ENCODE measurements at places on chromosomes 11 and 22.

GRCh38 chr11:17489751-17490150 is 13.1 kb upstream of the ABCC8 start:
- no peak for DNase-seq

DNA sequence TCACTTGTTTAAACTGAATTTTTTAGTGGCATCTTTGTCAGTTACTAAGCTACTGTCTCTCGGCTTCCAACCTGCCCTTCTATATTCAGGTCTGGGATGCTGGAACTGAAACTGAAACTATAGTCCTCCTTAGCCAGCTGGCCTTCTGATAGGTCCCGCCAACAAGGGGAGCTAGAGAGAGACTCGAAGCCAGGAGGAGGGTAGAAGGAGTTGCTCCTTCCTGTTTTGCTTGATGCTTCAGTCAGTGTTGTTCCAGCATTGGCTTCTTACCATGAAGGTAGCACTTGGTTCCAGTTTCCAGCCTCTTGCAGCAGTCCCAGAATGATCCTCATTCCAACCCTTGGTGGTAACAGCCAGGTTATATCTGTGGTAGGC is 32.9 kb upstream of the HORMAD2 start:
- no peak for DNase-seq

DNA sequence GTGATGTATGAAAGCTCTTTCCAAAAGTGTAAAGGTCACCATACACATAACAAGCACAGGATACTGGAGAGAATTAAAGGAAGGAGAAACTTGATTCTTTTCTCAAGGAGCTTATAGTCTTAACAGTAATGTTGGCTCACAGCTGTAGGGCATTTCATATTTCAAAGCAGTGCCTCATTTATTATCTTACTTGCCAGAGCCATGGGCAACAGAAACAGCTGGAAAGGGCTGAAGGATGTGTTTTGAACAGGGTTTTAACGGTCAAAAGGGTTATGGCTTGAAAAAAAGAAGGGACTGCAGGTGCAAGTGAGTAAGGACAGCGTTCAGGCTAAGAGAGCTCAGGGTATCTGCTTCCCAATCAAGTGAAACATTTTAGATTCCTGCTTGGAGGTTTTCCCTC is 2.7 kb upstream of the GRAMD1B start:
- DNase-seq = no peak

DNA sequence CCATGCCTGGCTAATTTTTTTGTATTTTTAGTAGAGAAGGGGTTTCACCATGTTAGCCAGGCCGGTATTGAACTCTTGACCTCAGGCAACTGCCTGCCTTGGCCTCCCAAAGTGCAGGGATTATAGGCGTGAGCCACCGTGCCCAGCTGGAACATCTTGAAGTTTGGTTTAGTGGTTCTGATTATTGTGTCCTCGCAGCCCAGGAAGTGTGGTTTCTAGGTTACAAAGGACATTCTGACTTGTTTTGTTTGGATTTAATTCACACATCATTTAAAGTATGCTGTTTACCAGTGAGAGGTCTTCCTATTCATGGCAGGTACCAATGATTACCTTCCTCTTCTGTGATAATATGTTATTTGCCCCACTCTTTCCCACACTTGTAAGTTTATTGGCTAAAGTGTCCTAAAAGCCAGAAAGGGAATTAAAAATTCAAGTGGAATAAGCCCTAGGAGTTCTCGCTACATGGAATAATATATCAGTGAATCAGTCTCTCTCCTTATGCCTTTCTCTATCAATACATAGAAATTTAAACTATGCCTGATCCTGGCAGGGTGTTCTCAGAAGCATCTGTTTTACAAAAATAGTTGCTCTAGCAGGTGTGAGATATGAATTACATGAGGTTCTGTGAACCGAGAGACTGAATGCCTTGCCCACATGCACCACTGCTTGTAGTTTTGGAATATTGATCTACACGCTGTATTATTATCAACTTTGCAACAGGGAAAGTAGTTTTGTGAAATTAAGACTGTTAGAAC is 263.1 kb downstream of the DDX10 start:
- peak; percentile 55 for DNase-seq

- no peak for DNase-seq
Measured at GRCh38 chr22:28297504-28297903, 378.4 kb upstream of the PITPNB start.

GRCh38 chr22:27108425-27109114 is 451.2 kb downstream of the MIAT start:
- no peak for DNase-seq

DNA sequence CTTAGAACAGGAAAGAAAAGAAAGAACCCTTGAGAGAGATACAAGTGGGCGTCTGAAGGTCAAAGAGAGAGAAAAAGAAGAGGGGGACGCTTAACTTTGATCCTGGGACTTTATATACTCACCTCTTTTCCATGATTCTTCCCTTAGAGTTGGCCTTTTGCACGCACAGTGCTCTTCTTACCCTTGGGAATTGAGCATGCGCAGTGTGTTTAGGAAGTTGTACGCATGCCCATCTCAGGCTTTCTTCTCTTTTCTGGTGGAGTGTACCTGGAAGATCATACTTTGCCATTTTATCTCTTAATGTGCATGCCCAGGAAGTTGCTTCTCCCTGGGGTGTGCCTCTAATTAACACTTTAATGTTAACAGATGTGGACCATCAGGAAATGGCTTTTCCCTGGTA is 229.6 kb upstream of the ANO3 start:
- DNase-seq = no peak
